AG04450 (cell line): ENCODE measurements at places on chromosomes 4 and X. TPM values are rescaled to one million over a fixed set of nuclear protein-coding genes. Genes with fewer than 3 reads are reported as not detected.
A peak's percentile ranks its signal among the peaks of the same experiment; 100 is the strongest.

The XPNPEP2 gene
- 0.38 and 0.45 TPM in 2 replicates for polyA plus RNA-seq

The PARM1 gene
- polyA plus RNA-seq = 0.10 and 0.11 TPM in 2 replicates

DNA sequence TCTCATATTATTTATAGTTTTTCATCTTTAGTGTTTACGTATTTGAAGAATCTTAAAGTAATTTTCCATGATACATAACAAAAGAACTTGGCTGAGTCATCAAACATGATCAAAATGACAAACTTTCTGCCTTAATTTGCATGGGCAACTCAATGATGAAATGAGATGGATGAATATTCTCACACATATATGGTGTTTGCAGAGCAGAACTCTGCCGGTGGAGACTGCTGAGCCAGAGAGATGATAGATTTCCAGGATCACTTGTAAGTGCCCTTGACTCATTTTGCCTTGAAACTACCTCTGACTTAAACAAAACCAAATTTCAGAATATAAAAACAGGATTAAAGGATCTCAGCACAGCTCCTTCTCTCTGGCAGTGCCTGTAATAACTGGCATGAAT lies 38.2 kb downstream of the TRPC3 start:
- DNase-seq = no peak

DNA sequence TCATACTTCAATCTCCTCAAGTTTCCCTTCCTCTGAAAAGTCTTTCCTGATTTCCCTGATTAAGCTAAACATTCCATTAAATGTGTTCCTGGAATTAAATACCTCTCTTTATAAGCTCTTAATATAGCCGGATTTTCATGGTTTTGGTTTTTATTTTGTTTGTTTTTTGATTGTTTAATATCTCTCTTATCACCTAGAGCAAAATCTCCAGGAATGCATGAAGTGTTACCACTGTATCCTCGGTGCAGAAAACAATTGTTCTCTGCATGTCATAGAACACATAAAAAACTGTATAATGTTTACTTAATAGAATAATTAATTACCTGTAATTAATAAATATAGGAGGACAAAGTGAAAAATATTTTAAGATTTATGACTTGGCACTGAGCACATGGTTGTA lies 86.2 kb downstream of the PCDH18 start:
- no peak for DNase-seq

GRCh38 chr4:53281438-53281837 lies 84.4 kb downstream of the SCFD2 start:
- no peak for DNase-seq

GRCh38 chr4:140884431-140885058 lies 128.4 kb upstream of the TBC1D9 start:
- DNase-seq = peak; percentile 34

GRCh38 chr4:182143822-182144625 lies 99.2 kb upstream of the TENM3 start:
- DNase-seq = peak; percentile 50

GRCh38 chr4:78291277-78291676 lies 234.2 kb downstream of the FRAS1 start:
- no peak for DNase-seq

DNA sequence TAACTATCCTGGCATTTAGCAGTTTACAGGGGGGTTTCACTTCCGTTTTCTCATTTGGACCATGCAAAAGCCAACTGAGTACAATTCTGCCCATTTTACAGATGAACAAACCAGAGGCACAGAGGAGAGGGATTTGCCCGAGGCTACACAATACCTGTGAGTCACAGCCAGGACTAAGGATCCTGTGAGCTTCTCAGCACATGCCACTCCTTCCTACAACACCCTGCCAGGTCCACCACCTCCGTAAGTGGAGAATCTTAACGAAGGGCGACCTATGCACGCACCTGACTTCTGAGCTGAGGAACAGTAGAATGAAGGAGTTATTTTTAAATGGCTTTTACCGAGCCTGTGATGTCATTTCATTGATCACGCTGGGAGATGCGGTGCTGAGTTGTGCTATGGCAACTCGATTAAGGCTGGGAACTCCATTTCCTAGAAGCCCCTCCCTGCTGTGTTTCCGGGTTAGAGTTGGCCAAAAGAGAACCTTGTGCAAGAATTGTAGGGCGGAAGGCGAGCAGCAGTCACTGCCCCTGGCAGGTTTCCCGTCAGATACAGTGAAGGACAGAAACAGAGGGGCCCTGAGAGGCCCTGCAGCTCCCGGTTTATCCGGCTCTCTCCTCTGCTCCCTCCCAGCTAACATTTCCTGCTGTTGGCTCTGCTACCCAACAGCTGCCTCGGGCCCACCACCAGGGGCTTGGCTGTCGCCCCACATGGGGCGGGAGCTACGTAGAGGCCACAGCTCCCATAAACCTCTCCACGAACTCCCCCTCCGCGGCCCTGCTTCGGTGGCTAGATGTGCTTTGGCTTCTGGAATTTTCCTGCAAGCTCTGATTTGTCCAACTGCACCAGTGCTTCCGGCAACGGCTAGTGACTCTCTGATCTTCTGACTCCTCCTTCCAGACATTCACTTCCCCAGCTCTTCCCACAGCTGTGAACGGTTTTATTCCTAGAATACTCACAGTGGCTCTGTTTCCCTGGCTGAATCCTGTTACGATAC lies 75.1 kb upstream of the USP9X start:
- DNase-seq = peak; percentile 63

DNA sequence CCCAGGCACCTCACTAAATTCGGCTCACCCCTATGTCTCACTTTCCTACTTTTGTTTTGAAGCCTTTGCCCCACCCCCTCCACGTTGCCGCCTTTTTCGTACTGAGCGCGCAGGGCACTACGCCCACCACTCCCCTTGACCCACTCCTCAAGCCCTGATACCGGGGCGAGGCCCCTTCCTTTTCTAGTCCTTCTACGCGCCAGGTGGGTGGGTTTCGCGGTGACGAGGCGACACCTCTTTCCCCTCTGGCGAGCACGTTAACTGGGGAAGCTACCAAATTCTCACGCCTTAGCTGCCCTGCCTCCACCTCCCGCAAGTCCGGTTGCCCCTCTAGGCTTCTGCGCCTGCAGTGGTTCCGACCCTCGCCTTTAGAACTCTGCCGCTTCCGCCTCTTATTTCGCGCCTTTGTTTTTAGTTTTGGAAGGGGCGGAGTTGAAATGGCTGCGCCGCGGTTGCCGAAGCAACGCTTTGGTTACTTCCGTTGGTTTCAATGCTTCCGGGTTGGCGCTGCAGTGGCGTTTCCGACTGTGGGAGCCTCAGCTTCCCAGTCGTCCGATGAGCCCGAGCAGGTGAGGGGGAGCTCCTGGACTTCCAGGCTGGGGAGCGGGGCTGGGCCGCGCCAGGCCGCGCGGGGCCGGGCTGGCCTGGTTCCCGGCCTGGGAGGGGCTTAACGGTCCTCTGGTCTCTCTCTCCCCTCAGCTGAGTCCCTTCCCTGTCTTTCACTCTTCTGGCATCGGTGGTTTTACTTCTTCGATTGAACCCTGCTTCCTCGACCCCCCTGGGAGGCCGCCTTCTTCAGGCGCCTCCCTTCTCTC lies at the start of gene SLC25A14:
Gene SLC25A14, plus strand, starts transcription at position 512 of the 815 bp plus-strand sequence. CDS start 360 bp downstream, outside the sequence.
- peak; percentile 20 for DNase-seq

DNA sequence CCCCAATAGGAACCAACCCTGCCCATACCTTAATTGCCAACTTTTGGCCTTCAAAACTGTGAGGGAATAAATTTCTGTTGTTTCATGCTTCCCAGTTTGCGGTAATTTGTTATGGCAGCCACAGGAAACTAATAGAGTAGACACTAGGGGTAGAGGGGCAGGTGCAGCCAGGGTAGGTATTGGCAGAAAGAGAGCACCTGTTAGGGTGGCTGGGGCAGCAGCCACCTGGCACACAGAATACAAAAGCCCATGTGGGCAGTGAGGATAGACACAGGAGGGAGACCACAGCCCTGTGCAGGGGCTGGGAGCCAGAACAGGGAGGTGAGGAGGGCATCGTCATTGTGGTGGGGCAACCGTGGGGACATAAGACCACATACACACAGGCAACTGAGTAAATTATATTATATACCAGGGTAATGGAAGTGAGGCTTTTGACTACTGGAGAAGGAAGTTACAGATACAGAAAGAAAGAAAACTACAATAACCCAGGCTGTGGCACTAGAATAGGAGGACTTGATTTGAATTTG lies 28.2 kb downstream of the IRF2 start:
- no peak for DNase-seq
